ENCODE measurements at places on chromosomes 11 and 22. TPM values are rescaled to one million over a fixed set of nuclear protein-coding genes. Genes with fewer than 3 reads are reported as not detected.

- H3K4me3 ChIP-seq: peak overlapping the region; percentile 9
- H3K36me3 ChIP-seq: no peaks in the 10 kb centered on the region
- peaks cover 16% of the 10 kb centered on the region for H3K4me1 ChIP-seq
- no peak overlapping the region for H3K27ac ChIP-seq
Measured at GRCh38 chr22:50544078-50544745, 1.5 kb upstream of the KLHDC7B start.

- DNase-seq: no peak
- peaks cover 21% of the 10 kb centered on the region for H3K4me1 ChIP-seq
- no peaks in the 10 kb centered on the region for H3K36me3 ChIP-seq
- H3K27me3 ChIP-seq: no peaks in the 10 kb centered on the region
- H3K4me3 ChIP-seq: peak overlapping the region; percentile 24
Measured at GRCh38 chr11:1076061-1076665, 1.5 kb downstream of the MUC2 start.

DNA sequence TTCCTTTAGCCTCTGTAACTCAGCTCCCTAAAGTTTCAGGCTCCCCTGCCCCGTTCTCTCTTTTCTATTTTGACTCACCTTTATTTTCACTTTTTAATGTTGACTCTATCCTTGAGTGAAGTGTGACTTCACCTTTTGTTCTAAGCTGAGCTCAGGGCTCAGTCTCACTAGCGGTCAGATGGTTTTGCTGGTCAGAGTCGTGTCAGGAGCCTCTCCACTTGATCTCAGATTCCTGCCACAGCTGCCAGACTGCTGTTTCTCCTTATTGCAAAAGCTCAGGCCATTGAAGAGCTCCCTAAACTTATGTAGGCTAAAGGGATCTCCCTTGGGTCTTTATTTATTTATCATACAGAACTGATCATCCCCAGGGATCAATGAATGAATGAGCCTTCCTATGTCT is 13.7 kb upstream of the POU2AF2 start:
- H3K27me3 ChIP-seq: no peaks in the 10 kb centered on the region
- H3K27ac ChIP-seq: no peak overlapping the region
- H3K4me1 ChIP-seq: peaks cover 4% of the 10 kb centered on the region
- DNase-seq: no peak

DNA sequence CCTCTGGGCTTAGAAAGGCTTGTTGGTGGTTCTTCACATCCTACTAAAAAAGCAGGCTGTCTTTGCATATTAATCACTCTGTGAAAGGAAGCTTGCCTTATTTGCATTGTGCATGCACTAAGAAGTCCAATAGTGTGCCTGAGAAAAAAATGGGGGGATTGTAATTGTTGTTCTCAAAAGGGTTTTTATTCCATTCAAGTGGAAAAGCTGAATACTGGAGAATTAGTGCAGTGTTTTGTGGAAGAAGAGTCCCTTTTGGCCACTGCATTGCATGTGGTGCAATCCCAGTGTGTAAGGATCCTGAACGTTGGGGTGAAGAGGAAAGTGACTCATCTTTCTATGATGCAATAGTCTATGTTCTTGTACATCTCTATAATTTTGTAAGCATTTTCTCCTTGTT is 16.5 kb downstream of the NCAM1 start:
- no peaks in the 10 kb centered on the region for H3K36me3 ChIP-seq
- H3K27ac ChIP-seq: no peak overlapping the region
- no peaks in the 10 kb centered on the region for H3K27me3 ChIP-seq
- H3K4me3 ChIP-seq: no peak overlapping the region
- no peaks in the 10 kb centered on the region for H3K4me1 ChIP-seq
- no peak for DNase-seq

- H3K4me3 ChIP-seq: no peak overlapping the region
- peak overlapping the region; percentile 17 for H3K27ac ChIP-seq
- DNase-seq: no peak
- H3K36me3 ChIP-seq: peaks cover 43% of the 10 kb centered on the region
- peaks cover 3% of the 10 kb centered on the region for H3K4me1 ChIP-seq
- no peaks in the 10 kb centered on the region for H3K27me3 ChIP-seq
Measured at GRCh38 chr11:130170345-130170744, 10.8 kb downstream of the ST14 start.

DNA sequence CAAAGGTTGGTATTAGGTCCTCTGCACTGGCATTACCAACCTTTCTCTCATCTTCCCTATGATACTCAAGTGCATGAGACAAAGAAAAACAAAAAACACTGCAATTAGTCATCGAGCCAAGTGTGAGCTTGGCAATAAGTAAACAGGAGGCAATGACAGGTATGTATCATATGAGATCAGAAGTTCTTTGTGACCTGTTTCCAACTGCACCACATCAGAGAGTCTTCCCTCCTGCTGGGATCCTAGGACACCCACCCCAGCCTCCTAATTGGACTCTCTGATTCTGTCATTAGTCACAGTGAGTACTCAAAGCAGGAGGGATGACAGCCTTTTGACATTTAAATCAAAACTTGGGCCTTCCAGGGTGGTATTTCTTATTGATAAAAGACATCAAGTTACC is 7.8 kb upstream of the JAML start:
- H3K4me1 ChIP-seq: no peaks in the 10 kb centered on the region
- H3K27me3 ChIP-seq: no peaks in the 10 kb centered on the region
- H3K36me3 ChIP-seq: peaks cover 8% of the 10 kb centered on the region
- DNase-seq: no peak

- H3K4me3 ChIP-seq: no peak overlapping the region
- no peak overlapping the region for H3K27ac ChIP-seq
- H3K36me3 ChIP-seq: no peaks in the 10 kb centered on the region
- no peaks in the 10 kb centered on the region for H3K4me1 ChIP-seq
Measured at GRCh38 chr11:95585752-95586077, 203.9 kb downstream of the FAM76B start.

The C11orf65 gene
- 0.84 TPM for polyA plus RNA-seq

DNA sequence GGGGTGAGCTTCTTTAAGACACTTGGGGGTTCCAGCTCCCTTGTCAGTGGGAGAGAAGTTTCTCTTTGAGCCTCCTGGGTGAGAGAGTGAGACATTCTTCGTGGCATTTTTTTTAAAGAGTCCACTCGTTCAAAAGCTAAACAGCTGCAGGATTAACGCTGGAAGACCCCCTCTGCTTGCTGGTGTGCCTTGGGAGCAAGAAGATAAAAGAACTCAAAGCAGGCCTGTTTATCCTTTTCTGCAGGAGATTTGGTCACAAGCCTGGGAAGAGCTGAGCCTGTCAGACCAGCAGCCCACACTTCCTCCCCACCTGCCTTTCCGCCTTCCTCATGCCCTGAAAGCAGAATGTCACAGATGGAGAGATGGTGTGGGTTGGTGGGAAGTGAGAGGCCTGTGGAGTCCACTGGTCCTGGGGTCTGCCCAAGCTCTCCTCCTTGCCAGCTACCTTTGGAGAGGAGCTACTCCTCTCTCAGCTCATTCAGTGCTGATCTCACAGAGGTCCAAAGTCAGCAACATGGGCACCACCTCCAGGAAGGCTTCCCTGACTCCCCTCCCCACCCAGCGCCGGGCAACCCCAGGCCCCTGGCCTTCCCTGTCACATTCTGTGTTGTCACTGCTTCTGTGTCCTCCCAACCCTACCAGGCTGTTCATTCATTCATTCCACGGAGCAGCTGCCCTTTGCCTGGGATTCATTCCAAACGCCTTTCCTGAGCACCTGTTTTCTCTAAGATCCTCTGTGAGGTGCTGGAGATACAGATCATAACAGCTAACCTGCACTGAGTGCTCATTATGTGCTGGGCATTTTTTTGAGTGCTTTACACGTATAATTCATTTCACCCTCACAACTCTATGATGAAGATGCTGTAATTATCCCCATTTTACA is 6.7 kb downstream of the GDPD5 start:
- H3K4me3 ChIP-seq: no peak overlapping the region
- peaks cover 82% of the 10 kb centered on the region for H3K4me1 ChIP-seq
- H3K36me3 ChIP-seq: no peaks in the 10 kb centered on the region
- DNase-seq: no peak
- H3K27me3 ChIP-seq: no peaks in the 10 kb centered on the region
- H3K27ac ChIP-seq: peak overlapping the region; percentile 64

The YPEL1 gene
- polyA plus RNA-seq: 1.9 TPM

The DEUP1 gene
- 0.68 TPM for polyA plus RNA-seq

DNA sequence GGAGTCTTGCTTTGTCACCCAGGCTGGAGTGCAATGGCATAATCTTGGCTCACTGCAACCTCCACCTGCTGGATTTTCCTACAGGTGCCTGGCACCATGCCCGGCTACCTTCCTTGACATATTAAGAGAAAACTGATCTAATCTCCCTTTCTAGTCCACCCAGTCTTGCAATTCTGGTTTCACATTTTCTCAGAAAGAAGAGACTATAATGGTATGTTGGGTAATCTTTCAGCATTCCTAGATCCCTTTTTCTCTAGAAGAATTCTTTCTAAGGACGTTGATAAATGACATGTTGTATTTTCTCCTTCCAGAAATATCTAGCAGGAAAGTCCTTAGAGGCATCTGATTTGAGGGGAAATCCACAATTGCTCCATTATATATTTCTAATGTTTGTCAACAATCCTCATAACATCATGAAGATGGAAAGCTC is 10.4 kb upstream of the HSPA8 start:
- H3K27me3 ChIP-seq: no peaks in the 10 kb centered on the region
- H3K27ac ChIP-seq: no peak overlapping the region
- H3K36me3 ChIP-seq: peaks cover 7% of the 10 kb centered on the region
- H3K4me3 ChIP-seq: no peak overlapping the region
- no peaks in the 10 kb centered on the region for H3K4me1 ChIP-seq
- DNase-seq: no peak

GRCh38 chr11:60970890-60971289 is 590 bp upstream of the CD6 start:
- H3K4me3 ChIP-seq: no peak overlapping the region
- H3K36me3 ChIP-seq: no peaks in the 10 kb centered on the region
- DNase-seq: no peak
- no peak overlapping the region for H3K27ac ChIP-seq
- H3K4me1 ChIP-seq: no peaks in the 10 kb centered on the region
- H3K27me3 ChIP-seq: no peaks in the 10 kb centered on the region

GRCh38 chr11:77100166-77101042 is 2.2 kb upstream of the OMP start:
- H3K27ac ChIP-seq: no peak overlapping the region
- H3K36me3 ChIP-seq: peaks cover 63% of the 10 kb centered on the region
- DNase-seq: no peak
- no peak overlapping the region for H3K4me3 ChIP-seq

- H3K27me3 ChIP-seq: no peaks in the 10 kb centered on the region
- no peak overlapping the region for H3K4me3 ChIP-seq
- H3K27ac ChIP-seq: no peak overlapping the region
- no peak for DNase-seq
- peaks cover 6% of the 10 kb centered on the region for H3K4me1 ChIP-seq
Measured at GRCh38 chr22:17770180-17771077, 3.8 kb downstream of the BID start.

DNA sequence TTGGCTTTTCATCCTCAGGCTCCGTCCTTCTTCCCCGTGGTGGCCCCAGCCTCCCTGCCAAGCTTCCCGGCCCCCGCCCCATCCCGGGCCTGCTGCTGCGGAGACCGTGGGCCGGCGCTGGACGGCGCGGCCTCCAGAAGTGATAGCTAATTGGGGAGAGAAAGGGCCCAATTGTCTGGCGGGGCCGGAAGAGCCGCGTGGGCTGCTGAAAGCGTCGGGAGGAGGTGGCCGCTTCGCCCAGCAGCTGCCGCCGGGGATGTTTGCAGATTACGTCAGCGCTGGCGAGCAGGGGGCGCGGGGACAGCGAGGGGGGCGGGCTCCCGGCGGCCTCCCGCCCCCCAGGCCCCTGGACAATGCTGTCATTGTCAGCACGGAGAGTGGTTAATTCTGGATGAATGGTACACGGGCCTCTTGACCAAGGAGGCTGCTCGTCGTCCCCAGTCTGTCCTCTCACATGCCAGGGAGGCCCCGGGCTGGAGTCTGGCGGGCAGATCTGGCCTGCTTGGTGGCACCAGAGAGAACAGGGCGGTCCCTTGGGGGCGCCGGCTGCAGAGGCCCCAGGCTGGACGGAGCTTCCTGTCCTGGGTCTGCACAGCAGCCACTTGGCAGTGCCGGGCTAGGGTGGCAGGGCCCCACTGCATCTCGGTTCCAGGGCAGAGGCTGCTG is 1.6 kb downstream of the SMIM38 start:
- no peaks in the 10 kb centered on the region for H3K4me1 ChIP-seq
- DNase-seq: peak; percentile 73
- H3K27ac ChIP-seq: no peak overlapping the region
- no peak overlapping the region for H3K4me3 ChIP-seq

DNA sequence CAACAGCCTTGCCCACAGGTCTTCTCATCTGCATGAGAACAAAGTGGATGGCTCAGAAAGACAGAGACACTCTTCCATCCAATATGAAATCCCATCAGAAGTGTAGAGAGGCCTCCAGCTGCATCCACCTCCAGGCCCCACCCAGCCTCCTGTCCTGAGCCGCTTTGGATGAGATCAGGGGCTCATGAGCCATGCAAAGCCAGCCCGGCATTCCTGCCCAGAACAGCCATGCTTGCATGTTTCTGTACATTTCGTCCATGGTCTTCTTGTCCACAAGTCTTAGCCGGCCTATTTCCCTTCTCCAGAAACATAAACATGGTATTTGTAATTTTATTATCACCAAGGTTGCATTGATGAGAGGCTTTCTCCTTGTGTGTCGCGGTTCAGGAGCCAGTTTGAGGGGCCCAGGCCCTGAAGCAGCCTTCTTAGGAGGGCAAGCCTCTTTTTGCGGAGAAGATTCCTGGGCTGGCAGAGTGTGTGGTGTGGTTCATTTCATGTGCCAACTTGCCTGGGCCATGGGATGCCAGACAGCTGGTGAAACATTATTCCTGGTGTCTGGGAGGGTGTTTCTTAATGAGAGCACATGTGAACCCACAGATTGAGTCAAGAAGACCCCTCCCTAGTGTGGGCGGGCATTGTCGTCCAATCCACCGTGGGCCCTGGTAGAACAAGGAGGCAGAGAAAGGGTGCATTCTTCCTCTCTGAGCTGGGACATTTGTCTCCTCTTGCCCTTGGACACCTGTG is 928.9 kb downstream of the TBC1D22A start:
- H3K27me3 ChIP-seq: no peaks in the 10 kb centered on the region
- H3K27ac ChIP-seq: no peak overlapping the region
- no peaks in the 10 kb centered on the region for H3K4me1 ChIP-seq
- H3K36me3 ChIP-seq: no peaks in the 10 kb centered on the region
- DNase-seq: no peak
- no peak overlapping the region for H3K4me3 ChIP-seq

All from small intestine (tissue), 16 donors.